ENCODE measurements at places on chromosomes 4 and X.

DNA sequence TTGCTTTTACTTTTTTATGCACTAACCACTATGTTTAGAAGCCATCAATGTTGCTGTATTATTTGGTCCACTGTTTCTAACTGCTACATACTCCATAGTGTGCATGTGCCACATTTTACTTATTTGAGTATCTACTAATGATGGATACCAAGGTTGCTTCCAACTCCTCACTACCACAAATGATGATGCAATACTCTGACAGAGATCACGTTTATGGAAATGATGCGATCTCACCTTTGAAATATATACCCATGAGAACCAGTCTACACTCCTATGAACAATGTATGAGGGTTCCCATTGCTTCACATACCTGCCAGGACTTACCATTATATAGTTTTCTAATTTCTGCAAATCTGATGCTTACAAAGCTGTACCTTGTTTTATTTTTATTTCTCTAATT, 44.2 kb downstream of the HUWE1 start:
- H3K27ac ChIP-seq, result no peak overlapping the region
- H3K36me3 ChIP-seq, result no peaks in the 10 kb centered on the region
- no peaks in the 10 kb centered on the region for H3K4me1 ChIP-seq
- DNase-seq, result no peak

GRCh38 chrX:6732101-6732500, 197.2 kb upstream of the VCX3A start:
- H3K4me3 ChIP-seq, result no peak overlapping the region
- H3K4me1 ChIP-seq, result no peaks in the 10 kb centered on the region
- no peak overlapping the region for H3K27ac ChIP-seq
- no peaks in the 10 kb centered on the region for H3K27me3 ChIP-seq

GRCh38 chr4:87523307-87523706, 5.9 kb downstream of the SPARCL1 start:
- no peaks in the 10 kb centered on the region for H3K27me3 ChIP-seq
- peaks cover 28% of the 10 kb centered on the region for H3K4me1 ChIP-seq
- DNase-seq, result no peak
- peak overlapping the region; percentile 93 for H3K27ac ChIP-seq

- H3K27me3 ChIP-seq, result no peaks in the 10 kb centered on the region
- H3K36me3 ChIP-seq, result no peaks in the 10 kb centered on the region
- no peak overlapping the region for H3K27ac ChIP-seq
- H3K4me3 ChIP-seq, result no peak overlapping the region
- DNase-seq, result peak; percentile 59
Observed at GRCh38 chr4:168803732-168804131, 206.3 kb downstream of the CBR4 start.

DNA sequence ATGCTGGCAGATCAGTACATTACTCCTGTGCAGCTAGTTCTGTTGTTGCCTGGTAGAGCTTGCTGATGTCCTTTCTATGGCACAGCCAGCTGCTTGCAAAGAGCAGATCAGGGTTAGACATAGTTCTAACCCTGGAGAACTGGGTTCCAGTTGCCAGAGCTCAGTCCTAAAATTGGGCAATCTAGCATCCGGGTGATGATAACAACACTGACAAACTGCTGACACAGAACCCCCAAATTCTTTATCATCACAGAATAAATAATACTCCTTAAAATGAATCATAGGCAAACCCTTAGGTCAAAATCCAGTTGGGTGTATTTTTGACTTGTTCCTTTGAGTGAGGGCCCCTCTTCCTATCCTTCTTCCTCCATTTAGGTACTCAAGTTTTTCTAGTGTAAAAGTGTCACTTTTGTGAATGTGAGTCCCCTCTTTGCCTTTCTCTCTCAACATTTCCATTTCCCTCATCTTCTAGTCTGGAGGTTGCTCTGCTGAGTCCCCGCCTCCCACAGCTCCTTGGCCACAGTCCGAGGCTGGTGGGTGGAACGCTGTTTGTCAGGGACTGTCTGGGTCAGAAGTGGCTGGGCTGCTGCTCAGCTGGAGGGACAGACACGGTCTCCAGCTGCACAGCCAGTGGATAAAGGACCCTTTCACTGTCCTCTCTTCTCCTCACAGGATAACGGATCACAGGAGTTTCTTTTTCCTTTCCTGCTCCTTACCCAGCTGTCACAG, 93.6 kb upstream of the RASGEF1B start:
- H3K27me3 ChIP-seq, result no peaks in the 10 kb centered on the region
- H3K4me3 ChIP-seq, result peak overlapping the region; percentile 61
- no peaks in the 10 kb centered on the region for H3K36me3 ChIP-seq
- no peaks in the 10 kb centered on the region for H3K4me1 ChIP-seq

DNA sequence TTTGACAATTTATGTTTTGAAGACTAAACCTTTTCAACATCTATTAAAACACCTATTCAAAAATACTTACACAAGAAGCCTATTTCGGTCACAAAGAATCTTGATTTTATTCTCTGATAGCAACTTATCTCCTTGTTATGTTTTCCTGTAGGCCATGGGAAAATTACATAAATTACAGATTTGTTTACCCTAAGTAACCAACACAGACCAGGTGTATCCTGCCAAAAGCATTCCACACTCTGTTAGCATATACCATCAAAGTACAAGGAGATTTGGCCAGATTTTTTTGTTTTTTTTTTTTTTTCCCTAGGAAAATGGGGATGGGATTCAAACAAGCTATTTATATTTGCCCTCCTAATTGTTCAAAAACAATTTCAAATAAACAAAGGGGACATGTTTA, 497.9 kb upstream of the MAGEB18 start:
- DNase-seq, result no peak
- no peak overlapping the region for H3K27ac ChIP-seq
- H3K36me3 ChIP-seq, result no peaks in the 10 kb centered on the region

DNA sequence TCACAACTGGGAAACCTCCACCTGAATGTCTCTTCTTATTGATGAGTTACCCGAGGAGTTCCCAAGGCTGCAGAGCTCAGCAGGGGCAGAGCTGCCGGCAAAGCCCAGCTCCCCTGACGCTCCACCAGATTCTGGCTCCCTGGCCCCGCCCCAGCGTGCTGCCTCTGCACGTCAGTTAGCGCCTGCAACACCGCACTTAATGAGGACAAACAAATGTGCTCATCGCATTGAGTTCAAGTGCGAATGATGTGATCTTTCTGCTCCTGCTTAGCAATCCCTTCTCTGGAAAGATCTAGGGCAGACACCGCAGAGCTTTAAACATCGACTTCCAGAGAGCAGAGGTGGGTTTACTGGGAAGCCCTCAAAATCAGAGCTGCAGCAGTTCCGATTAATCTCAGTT, 55.5 kb upstream of the FBXW7 start:
- no peak overlapping the region for H3K4me3 ChIP-seq
- no peak overlapping the region for H3K27ac ChIP-seq
- no peaks in the 10 kb centered on the region for H3K27me3 ChIP-seq
- no peaks in the 10 kb centered on the region for H3K4me1 ChIP-seq

- no peaks in the 10 kb centered on the region for H3K27me3 ChIP-seq
- no peaks in the 10 kb centered on the region for H3K4me1 ChIP-seq
- DNase-seq, result no peak
- H3K36me3 ChIP-seq, result no peaks in the 10 kb centered on the region
- H3K27ac ChIP-seq, result no peak overlapping the region
- H3K4me3 ChIP-seq, result no peak overlapping the region
Observed at GRCh38 chr4:52568351-52568750, 90.8 kb downstream of the USP46 start.

GRCh38 chr4:142579443-142579842, 266.7 kb downstream of the INPP4B start:
- no peak overlapping the region for H3K4me3 ChIP-seq
- no peak overlapping the region for H3K27ac ChIP-seq
- no peaks in the 10 kb centered on the region for H3K27me3 ChIP-seq
- no peak for DNase-seq
- H3K4me1 ChIP-seq, result no peaks in the 10 kb centered on the region
- no peaks in the 10 kb centered on the region for H3K36me3 ChIP-seq

- no peaks in the 10 kb centered on the region for H3K4me1 ChIP-seq
- no peaks in the 10 kb centered on the region for H3K27me3 ChIP-seq
Observed at GRCh38 chr4:139686988-139687387, 21.4 kb downstream of the MGST2 start.

- no peaks in the 10 kb centered on the region for H3K27me3 ChIP-seq
- DNase-seq, result no peak
- no peak overlapping the region for H3K4me3 ChIP-seq
- no peak overlapping the region for H3K27ac ChIP-seq
- no peaks in the 10 kb centered on the region for H3K4me1 ChIP-seq
Observed at GRCh38 chrX:149647505-149647904, 15.9 kb upstream of the TMEM185A start.

DNA sequence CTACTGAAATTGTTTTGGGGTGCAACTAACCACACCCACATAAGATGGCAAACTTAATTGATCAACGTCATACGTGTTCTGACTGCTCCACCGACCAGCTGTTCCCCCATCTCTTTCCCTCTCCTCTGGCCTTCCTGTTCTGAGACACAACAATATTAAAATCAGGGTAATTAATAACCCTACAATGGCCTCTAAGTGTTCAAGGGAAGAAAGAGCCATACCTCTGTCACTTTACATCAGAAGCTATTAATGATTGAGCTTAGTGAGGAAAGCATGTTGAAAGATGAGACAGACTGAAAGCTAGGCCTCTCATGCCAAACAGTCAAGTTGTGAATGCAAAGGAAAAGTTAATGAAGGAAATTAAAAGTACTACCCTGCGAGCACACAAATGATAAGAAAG, 173.9 kb upstream of the FTHL17 start:
- DNase-seq, result no peak
- no peak overlapping the region for H3K27ac ChIP-seq
- no peaks in the 10 kb centered on the region for H3K4me1 ChIP-seq
- no peak overlapping the region for H3K4me3 ChIP-seq

DNA sequence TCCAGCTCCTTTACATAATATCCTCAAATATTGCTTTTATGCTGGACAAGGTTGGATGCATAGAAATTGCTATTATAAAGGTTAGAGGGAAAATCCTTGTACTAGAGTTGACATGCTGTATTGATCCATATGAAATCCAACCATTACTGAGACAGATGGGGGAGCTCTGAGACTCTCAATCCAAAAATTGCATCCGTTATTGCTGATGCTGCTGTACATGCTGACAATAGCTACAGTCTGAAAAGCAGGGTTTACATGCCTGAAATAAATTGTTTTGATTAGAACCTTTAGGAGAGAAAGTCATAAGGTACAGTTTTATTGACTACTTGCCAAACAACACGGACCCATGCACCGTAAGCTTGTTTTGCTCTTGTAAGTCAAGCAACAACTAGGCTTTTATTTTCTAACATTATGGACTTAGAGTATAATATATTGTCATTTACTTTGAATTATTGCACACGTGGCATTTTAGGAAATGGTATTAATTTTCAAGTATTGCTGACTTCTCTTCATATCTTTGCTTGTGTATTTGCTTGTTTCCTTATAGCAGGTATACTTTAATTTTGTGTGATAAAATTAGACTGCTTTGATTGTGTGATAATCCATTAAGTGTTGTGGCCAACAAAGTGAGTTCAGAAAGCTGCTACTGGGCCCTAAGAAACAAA, 1365.2 kb downstream of the STIM2 start:
- no peak for DNase-seq
- no peaks in the 10 kb centered on the region for H3K36me3 ChIP-seq
- no peak overlapping the region for H3K27ac ChIP-seq
- H3K4me3 ChIP-seq, result no peak overlapping the region
- H3K4me1 ChIP-seq, result no peaks in the 10 kb centered on the region
- no peaks in the 10 kb centered on the region for H3K27me3 ChIP-seq

GRCh38 chr4:152064282-152064681, 303.5 kb upstream of the GATB start:
- H3K4me1 ChIP-seq, result no peaks in the 10 kb centered on the region
- no peak overlapping the region for H3K27ac ChIP-seq
- H3K4me3 ChIP-seq, result no peak overlapping the region
- DNase-seq, result no peak
- no peaks in the 10 kb centered on the region for H3K27me3 ChIP-seq

GRCh38 chr4:170589597-170590191, 499.9 kb upstream of the AADAT start:
- no peaks in the 10 kb centered on the region for H3K36me3 ChIP-seq
- no peak overlapping the region for H3K4me3 ChIP-seq
- DNase-seq, result no peak
- no peaks in the 10 kb centered on the region for H3K27me3 ChIP-seq
- no peak overlapping the region for H3K27ac ChIP-seq
- no peaks in the 10 kb centered on the region for H3K4me1 ChIP-seq

DNA sequence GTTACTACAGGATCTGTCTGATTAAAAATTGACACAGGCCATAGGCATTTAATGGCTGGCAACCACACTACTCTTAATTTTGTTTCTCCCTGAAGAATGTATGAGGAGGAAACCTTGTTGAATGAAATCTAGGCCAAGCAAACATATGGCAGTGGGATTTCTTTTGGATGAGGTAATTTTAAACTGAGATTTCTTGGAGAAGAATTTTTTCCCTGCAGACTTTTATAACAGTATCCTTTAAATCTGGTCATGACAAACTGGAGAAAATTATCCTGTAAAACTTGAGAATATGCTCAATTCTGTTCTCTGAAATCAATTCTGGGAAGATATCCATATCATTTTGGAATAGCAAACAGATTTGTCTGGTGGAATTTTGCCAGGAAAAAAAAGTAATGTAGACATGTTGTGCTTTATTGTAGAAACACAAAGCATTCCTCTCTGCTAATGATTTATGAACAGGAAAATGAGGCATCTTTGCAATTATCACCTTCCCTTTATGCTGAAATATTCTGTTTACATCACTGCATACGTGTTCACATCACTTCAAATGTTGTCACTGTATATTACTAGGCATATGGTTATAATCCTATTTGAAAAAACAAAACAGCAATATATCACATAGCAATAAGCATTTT, 108.3 kb upstream of the ARSJ start:
- H3K4me3 ChIP-seq, result no peak overlapping the region
- H3K4me1 ChIP-seq, result no peaks in the 10 kb centered on the region
- no peak for DNase-seq
- no peak overlapping the region for H3K27ac ChIP-seq
- no peaks in the 10 kb centered on the region for H3K27me3 ChIP-seq
- H3K36me3 ChIP-seq, result no peaks in the 10 kb centered on the region

- no peak overlapping the region for H3K4me3 ChIP-seq
- no peaks in the 10 kb centered on the region for H3K36me3 ChIP-seq
- no peak overlapping the region for H3K27ac ChIP-seq
- no peak for DNase-seq
- no peaks in the 10 kb centered on the region for H3K4me1 ChIP-seq
Observed at GRCh38 chr4:98046665-98047064, 96.6 kb downstream of the STPG2 start.

GRCh38 chr4:14602206-14602605, 400.1 kb upstream of the CPEB2 start:
- no peaks in the 10 kb centered on the region for H3K27me3 ChIP-seq
- H3K36me3 ChIP-seq, result no peaks in the 10 kb centered on the region
- DNase-seq, result no peak

GRCh38 chr4:109215506-109215905, 87.0 kb downstream of the COL25A1 start:
- H3K4me1 ChIP-seq, result no peaks in the 10 kb centered on the region
- no peak overlapping the region for H3K27ac ChIP-seq
- DNase-seq, result no peak

- H3K27ac ChIP-seq, result no peak overlapping the region
- peak; percentile 85 for DNase-seq
- H3K27me3 ChIP-seq, result no peaks in the 10 kb centered on the region
- no peaks in the 10 kb centered on the region for H3K4me1 ChIP-seq
Observed at GRCh38 chr4:82268050-82268825, 105.6 kb downstream of the HNRNPD start.
